ENCODE measurements at places on chromosomes 3 and 15. TPM values are rescaled to one million over a fixed set of nuclear protein-coding genes. Genes with fewer than 3 reads are reported as not detected.

SCN11A gene
- 0.02 TPM for total RNA-seq

LIPC gene
- total RNA-seq, result 1.7 TPM

ISG20 gene
- 38.0 TPM for total RNA-seq

GOLGA6A gene
- total RNA-seq, result not detected

NECTIN3 gene
- 2.6 TPM for total RNA-seq

FYCO1 gene
- total RNA-seq, result 19.6 TPM

TP63 gene
- total RNA-seq, result 5.6 TPM

KNL1 gene
- total RNA-seq, result 30.8 TPM

GCSAM gene
- total RNA-seq, result 1.9 TPM

MST1R gene
- 1.2 TPM for total RNA-seq

TMEM158 gene
- 1.9 TPM for total RNA-seq

SYNM gene
- 0.55 TPM for total RNA-seq

MRAS gene
- total RNA-seq, result not detected

DALRD3 gene
- 30.5 TPM for total RNA-seq

THSD4 gene
- total RNA-seq, result 0.07 TPM

HGD gene
- 0.14 TPM for total RNA-seq

FBXW12 gene
- total RNA-seq, result 0.14 TPM

CFAP44 gene
- 2.0 TPM for total RNA-seq

OIP5 gene
- 16.1 TPM for total RNA-seq

SNTN gene
- not detected for total RNA-seq

EXOSC7 gene
- total RNA-seq, result 86.5 TPM

ADAMTS7 gene
- 7.2 TPM for total RNA-seq

TEX9 gene
- 0.44 TPM for total RNA-seq

C3orf80 gene
- 0.25 TPM for total RNA-seq

GABRB3 gene
- total RNA-seq, result not detected

C3orf85 gene
- not detected for total RNA-seq

CDHR4 gene
- total RNA-seq, result 0.16 TPM

STRA6 gene
- total RNA-seq, result not detected

LDHAL6B gene
- not detected for total RNA-seq

HTR3E gene
- not detected for total RNA-seq

CRYGS gene
- total RNA-seq, result 5.6 TPM

TBCCD1 gene
- 17.5 TPM for total RNA-seq

SLC2A2 gene
- total RNA-seq, result not detected

ADCY5 gene
- total RNA-seq, result not detected

CD80 gene
- 6.8 TPM for total RNA-seq

CLDN16 gene
- total RNA-seq, result not detected

P2RY1 gene
- 2.1 TPM for total RNA-seq

NT5DC2 gene
- total RNA-seq, result 77.9 TPM

TGM5 gene
- 0.21 TPM for total RNA-seq

MITF gene
- 0.07 TPM for total RNA-seq

CACNA1D gene
- 7.7 TPM for total RNA-seq

PIF1 gene
- total RNA-seq, result 28.1 TPM

CACNA2D2 gene
- 0.46 TPM for total RNA-seq

GOLGA6L4 gene
- 1.8 TPM for total RNA-seq

VGLL4 gene
- 66.6 TPM for total RNA-seq

SCAMP5 gene
- total RNA-seq, result 0.89 TPM

XCR1 gene
- total RNA-seq, result 0.07 TPM

SORD gene
- total RNA-seq, result 22.8 TPM

CDCP1 gene
- 7.4 TPM for total RNA-seq

NTRK3 gene
- total RNA-seq, result 0.51 TPM

IL17RE gene
- 0.78 TPM for total RNA-seq
